ENCODE measurements at places on chromosomes 5 and 9. TPM values are rescaled to one million over a fixed set of nuclear protein-coding genes. Genes with fewer than 3 reads are reported as not detected.

The PRKAA1 gene
- 83.6 TPM for total RNA-seq

The FCN1 gene
- total RNA-seq = 77.5 TPM

The HTR4 gene
- total RNA-seq = not detected

The CYSTM1 gene
- total RNA-seq = 32.8 TPM

The TSSK1B gene
- not detected for total RNA-seq

The KCNIP1 gene
- total RNA-seq = 20.0 TPM

The DCAF12 gene
- total RNA-seq = 38.2 TPM

The HMGXB3 gene
- 46.9 TPM for total RNA-seq

The PDZD2 gene
- 4.7 TPM for total RNA-seq

The RBM18 gene
- 20.0 TPM for total RNA-seq

The IL7R gene
- total RNA-seq = 82.3 TPM

The ADAMTS2 gene
- 82.9 TPM for total RNA-seq

- no peak for DNase-seq
Observed at GRCh38 chr5:55694152-55694830, 17.8 kb downstream of the SLC38A9 start.

DNA sequence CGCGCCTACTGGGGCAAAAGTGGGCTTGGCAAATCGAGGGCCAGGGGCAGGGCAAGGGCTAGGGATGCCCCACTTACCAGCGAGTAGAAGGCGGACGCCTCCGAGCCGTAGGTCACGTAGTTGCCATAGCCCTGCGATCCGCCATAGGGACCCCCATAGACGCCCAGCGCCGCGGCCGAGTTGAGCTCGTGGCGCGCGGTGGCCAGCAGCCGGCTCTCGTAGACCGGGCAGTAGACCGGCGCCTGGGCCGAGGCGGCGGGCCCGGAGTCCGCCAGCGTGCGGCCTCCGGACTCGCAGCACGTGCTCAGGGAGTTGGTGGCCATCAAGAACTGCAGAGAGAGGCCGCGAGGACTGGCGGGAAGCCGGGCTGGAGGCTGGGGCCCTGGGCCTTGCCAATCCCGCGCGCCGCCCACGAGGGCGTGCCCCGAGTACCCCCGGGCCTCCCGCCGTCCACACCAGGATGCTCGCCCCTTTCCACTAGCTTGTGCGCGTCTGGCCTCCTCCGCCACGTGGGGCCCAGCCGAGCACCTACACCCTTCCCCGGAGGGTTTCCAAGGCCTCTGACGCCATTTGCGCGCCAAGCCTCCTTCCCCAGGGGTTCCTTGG is 891 bp downstream of the IRX4 start:
- no peak for DNase-seq

GRCh38 chr5:1523793-1524480 is at the start of gene LPCAT1:
Gene LPCAT1 (minus strand): TSS chr5:1523960. CDS start chr5:1523844, 116 bp downstream.
- peak; percentile 96 for DNase-seq

- DNase-seq = peak; percentile 86
Observed at GRCh38 chr9:111599092-111599954, at the start of gene PTGR1. Gene PTGR1 (minus strand): TSS chr9:111599647. CDS start chr9:111597422, 2,225 bp downstream.

DNA sequence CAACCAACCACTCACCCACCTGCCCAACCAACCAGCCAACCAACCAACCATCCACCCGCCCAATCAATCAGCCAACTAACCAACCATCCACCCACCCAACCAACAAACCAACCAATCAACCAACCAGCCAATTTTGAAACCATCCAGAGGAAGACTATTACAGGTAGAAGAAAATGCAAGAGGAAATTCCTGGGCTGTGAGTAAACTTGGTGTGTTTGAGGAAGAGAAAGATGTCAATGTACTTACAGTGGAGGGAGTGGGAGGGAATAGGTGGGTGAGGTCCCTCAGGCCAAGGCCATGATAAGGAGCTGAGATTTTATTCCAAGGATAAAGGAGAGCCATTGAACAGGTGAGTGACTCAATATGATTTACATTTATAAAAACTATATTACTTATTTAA is 30.4 kb downstream of the C9orf57 start:
- no peak for DNase-seq

- DNase-seq = peak; percentile 88
Observed at GRCh38 chr5:170434966-170435605, 45.9 kb upstream of the KCNMB1 start.

DNA sequence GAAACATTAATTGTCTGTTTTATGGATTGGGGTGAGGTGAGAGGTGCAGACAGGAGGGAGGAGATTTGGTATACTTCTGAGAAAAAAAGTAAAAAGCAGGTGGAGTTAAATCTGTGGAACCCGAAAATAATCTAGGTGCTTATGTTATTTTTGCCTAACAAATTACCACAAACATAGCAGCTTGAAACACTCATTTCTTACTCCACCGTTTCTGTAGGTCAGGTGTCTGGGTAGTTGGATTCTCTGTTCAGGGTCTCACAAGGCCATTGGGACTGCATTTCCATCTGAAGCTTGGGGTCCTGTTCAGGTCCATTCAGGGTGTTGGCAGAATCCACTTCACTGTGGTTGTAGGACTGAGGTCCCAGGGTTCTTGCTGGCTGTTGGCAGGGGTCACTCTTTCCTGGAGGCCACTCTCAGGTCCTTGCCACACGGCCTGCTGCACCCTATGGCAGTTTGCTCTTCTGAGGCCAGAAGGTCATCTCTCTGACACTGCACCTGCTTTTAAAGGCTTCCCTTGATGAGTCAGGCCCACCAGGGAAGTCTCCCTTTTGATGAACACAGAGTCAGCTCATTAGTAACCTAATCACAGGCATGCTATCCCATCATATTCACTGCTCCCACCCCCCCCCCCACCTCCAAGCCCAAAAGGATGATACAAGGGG is 82.2 kb downstream of the TRIO start:
- DNase-seq = no peak

- no peak for DNase-seq
Observed at GRCh38 chr9:36399980-36400331, at the start of gene RNF38. Gene RNF38 (minus strand): TSS chr9:36400269. CDS start chr9:36400108, 161 bp downstream.

- no peak for DNase-seq
Observed at GRCh38 chr9:111886983-111887718, 9.5 kb upstream of the UGCG start.

DNA sequence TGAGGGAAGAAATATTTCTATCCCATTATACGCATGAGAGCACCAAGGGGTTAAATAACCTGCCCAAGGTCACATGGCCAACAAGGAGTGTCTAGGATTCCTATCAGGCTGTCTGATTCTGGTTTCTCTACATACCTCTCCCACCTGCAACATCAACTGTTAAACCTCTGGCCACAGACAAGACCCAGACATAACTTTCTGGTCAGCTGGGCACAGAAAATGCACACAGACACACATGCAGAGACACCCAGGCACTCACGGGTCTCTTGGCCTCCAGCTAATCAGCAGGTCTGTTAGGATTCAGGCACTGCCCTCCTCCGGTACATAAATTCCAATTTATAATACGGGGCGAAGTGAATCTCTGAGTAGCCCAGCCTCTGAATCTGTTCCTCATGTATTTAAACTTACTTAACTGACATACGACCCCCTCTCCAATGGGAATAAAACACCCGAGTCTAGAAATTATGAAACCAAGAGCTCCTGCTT is 1.5 kb downstream of the SEPTIN8 start:
- no peak for DNase-seq

DNA sequence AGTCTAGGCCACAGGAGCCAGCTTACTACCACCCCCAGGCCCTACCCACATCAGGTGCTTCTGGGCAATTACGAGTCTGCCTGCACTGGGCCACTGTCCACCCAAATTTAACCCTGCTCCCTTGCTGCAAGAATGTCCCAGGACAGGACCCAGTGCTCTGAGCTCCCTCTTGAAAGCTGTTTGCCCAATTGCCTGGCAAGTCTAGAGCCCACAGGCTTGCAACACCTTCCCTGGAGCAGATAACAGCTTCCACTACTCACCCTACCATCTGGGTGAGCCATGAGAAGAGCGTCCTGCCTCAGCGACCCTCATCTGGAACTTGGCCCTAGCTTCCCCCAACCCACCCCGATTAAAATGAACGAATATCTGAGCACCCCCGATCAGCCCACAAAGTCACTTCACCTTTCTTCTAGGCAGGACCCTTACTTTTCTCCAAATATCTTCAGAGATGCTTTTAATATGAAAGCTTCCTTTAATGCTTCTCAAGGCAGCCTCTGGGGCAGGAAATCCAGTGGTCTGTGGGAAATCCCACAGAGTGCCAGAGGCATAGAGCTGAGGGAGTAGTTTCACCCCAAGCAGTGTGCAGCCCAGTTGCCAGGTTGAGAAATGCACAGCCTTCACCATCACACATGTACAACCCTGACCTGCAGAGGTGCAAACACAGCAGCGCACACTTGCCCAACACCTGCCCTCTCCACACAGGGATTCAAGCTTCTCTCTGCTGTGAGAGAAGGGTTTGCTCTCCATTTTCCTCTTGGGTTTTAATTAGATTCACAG is 10.6 kb downstream of the ACSL6 start:
- peak; percentile 69 for DNase-seq

DNA sequence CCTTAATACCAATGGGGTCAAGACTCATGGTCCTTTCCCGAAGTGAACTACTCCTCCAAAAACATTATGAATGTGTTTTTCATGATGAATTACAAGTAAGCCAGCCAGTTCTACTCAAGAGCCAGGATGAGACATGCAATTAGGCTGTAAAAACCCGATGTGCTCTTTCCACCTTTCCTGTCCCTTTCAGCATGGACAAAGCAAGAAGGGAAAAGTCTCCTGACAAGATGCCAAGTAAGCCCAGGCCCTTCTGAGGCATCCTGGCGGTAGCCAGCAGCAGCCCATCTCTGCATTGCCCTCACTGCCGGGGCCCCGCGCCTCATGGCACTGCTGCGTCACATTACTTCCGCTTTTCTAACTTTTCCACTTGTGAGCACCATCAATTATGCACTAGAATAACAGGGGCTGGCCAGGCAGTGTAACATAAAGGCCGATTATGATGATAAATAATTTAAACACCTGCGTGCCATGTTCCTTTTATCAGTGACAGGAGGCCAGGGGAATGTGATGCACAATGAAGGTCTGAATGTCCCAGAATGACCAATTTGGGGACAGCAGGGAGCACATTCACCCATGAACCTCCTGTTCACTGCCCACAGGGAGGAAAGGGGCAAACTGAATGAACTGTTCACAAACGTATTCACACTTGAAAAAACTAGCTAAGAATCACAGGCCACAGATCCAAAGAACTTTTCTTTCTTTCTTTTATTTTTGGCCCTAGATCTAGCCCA is 37.4 kb downstream of the EFNA5 start:
- DNase-seq = no peak

DNA sequence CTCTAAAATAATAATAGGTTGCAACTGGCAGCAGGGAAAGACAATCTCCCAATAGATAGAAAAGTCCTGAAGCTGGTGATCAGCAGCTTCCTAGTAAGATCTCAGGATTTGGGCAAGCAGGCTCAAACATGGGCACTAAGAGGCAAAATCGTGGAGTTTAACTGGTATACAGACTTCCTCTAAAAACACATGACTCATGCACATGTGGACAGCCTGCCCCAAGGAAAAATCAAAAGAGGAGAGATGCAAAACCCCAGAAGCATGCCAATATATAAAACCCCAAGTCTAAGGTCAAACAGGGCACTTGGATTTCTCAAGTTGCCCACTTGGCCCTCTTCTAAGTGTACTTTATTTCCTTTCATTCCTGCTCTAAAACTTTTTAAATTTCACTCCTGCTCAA is 62.8 kb downstream of the CDKN2A start:
- DNase-seq = no peak

DNA sequence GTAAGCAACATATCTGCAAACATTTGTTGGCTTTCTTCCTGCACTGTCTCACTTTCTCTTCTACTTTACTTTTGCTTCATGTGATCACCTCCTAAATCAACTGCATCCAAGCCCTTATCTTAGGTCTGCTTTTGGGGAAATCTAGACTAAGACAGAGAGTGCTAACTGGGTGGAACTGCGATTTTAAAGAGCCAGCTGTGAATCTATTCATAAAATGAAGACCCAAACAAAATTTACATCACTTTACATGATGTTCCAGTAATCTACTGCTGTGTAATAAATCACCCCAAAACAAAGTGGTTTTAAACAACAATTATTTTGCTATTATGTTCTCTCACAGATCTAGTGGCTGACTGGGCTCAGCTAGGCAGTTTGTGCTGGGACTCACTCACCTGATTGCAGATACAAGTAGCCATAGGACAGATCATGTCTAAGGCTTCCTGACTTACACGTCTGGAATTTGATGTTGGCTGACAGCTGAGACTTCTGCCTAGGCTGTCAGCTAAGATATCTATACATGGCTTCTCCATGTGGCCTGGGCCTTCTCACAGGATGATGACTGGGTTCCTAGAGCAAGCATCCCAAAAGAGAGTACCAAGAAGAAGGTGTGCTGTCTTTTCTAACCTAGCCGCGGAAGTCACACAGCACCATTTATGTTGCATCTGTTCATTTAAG is 145.1 kb upstream of the TBCA start:
- no peak for DNase-seq

- no peak for DNase-seq
Observed at GRCh38 chr5:1929108-1929991, 46.6 kb upstream of the IRX4 start.

DNA sequence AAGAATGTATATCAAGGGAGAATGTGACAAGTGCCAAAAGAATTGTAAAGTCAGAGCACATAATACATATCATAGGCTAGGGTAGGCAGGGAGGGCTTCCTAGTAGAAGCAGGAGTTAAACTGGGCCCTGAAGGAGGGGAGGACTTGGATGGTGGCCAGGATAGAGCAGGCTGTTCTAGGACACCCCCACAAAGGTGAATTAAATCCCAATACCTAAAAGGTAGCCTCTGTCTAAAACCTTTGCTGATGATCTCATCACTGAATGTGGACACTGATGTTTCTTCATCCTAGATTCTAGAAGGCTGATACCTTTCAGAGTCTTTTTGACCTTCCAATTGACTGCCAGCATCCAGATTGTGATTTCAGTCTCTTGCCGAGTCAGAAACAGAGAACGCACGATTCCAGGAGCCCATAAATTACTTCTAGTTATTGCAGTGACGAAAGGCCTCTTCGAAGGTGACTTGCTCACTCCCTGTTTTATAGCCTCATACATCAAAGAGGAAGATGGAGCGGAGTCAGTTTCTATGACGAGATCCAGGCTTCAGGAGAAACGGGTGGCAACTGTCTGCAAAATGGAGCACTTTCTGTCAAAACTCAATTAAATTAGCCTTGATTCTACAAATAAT is 43.2 kb downstream of the KIF4B start:
- DNase-seq = no peak

DNA sequence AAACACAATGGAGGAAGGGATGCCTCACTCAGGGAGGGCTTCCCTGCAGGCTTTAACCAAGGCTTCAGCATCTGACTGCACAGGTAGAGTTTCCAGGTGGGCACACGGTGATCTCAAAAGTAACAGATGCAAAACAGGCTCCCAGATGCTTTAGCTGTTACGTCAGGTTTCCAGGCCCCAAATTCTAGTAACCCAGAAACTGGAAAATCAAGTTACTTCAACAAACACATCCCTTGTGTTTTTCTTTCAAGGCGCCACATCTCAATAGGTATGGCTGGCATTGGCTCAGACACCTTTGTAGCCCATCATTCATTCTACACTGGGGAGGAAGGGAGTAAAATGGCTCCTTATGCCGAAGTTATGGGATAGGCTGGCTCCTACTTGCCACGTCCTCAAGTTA is 27.4 kb downstream of the NRG2 start:
- DNase-seq = no peak

GRCh38 chr5:41793141-41793770 is 77.0 kb downstream of the OXCT1 start:
- no peak for DNase-seq
